ENCODE measurements at places on chromosomes 13 and 19. TPM values are rescaled to one million over a fixed set of nuclear protein-coding genes. Genes with fewer than 3 reads are reported as not detected.

DNA sequence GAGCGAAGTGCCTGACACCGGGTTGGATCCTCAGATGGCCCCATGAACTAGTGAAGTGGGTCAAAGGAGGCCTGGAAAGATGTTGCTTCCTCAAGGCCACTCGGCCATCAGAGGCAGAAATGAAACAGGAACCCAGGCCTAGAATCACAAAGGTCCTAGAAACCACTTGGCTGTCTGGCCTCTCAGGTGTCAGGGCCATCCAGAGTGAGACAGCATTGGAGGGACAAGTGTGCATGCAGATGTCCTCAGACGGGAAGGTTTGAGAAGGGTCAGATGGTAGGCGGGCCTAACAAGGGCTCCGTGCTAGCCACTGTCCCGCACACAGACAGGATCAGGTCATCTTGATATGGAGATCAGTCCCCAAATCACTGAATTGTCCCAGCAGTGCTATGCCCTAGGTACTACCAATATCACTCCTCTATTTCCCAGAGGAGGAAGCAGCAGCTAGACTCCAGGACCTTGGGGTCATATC lies 14.3 kb downstream of the CCDC97 start:
- DNase-seq, result no peak

- no peak for DNase-seq
Measured at GRCh38 chr19:17240062-17240752, 5.5 kb downstream of the NR2F6 start.

- no peak for DNase-seq
Measured at GRCh38 chr19:28426730-28427225, 786.2 kb downstream of the UQCRFS1 start.

- DNase-seq, result no peak
Measured at GRCh38 chr19:58060231-58060630, 1.1 kb downstream of the ZNF135 start.

GRCh38 chr19:16359964-16360363 lies 35.3 kb downstream of the KLF2 start:
- no peak for DNase-seq

GRCh38 chr13:107516517-107516916 lies 698.8 kb downstream of the LIG4 start:
- DNase-seq, result no peak

- no peak for DNase-seq
Measured at GRCh38 chr13:38381890-38382289, 32.2 kb downstream of the UFM1 start.

DNA sequence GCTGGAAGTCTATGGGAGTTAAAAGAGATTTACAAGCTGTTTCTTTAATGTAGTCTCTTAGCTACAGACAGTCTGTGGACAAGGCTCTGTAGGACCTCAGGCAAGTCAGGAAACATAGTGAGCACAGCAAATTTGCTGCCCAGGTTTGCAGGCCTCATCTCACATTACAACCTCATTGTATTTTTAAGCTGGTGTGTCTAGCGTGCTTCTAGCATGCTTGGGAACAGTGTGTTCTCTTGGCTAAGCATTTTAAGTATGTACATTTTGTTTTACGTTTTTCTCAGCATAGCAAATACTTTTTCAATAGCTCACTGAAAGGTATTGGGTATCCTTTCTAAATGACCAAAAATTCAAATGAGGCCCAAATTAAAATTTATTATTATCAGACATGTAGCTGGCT lies 113.2 kb downstream of the STARD13 start:
- peak; percentile 38 for DNase-seq

GJA3 gene
- total RNA-seq, result 5.2 TPM

GPC5 gene
- 0.23 TPM for total RNA-seq

LILRA5 gene
- total RNA-seq, result 1.2 TPM

COQ8B gene
- total RNA-seq, result 61.2 TPM

THAP8 gene
- 12.0 TPM for total RNA-seq
